ENCODE measurements at places on chromosomes 7 and 10.

- no peak for DNase-seq
Observed at GRCh38 chr7:117004899-117005298, 51.6 kb downstream of the ST7 start.

GRCh38 chr7:95636140-95636940 lies 40.0 kb upstream of the PDK4 start:
- no peak for DNase-seq

DNA sequence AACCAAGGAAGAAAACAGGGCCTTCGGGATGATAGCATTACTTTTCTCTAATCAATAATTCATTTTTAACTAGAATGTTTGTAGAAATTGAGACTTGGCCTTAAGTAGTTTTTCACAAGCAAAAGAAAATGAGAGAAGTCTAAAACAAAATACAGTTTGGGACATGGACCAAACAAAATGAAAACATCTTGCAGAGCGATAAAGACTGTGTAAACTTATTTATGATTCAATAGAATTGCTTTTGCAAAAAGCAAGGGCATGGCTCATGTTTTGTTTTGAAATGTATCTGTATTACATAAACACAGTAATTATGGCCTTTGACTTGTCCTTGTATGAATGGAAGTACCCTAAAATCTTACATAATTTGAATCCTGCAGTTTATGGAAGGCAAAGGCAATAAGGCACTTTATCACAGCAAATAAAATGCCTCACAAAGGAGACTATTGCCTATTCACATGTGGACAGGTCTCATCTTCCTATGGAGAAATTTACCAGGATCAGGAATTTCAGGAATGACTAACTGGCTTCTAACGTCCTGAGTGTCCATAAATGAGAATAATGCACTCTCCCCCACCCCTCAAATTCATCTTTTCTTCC lies 295.2 kb downstream of the PTEN start:
- DNase-seq = no peak

- DNase-seq = no peak
Observed at GRCh38 chr7:121187676-121188075, 141.1 kb upstream of the WNT16 start.

- DNase-seq = no peak
Observed at GRCh38 chr10:59909815-59910214, 3.5 kb upstream of the CCDC6 start.

DNA sequence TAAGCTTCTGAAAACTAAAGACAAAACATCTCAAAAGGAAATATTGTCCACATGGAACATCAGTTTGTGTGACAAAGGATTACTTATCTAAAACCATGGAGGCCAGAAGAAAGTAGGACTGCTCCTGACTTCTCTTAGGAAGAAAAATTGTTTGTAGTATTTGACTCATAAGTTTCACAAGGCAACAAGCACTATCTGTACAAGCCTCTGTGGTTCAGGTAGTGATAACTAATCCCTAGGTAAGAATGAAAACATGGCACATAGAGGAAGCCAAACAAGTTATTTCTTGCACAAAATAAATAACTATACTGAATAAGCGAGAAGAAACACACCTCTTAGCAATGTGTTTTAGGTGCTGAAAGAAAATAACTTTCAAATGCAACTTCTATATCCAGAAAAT lies 30.3 kb downstream of the TFPI2 start:
- no peak for DNase-seq

DNA sequence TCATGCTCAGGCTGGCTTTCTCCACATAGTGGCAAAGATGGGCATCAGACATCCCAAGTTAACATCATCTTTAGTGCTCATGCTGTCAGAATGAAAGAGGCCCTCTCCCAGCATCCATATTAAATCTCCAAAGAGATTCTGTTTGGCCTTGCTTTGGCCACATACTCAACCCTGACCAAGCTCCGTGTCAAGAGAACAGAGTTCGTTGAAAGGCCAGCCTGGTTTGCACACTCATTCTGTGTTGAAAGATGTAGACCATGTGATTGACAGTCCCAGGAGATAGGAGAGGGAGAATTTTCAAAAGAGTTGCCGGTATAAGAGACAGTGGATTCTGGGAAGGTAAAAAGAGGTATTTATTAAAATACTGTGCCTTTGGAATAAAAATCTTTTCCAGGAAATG lies 19.7 kb downstream of the MET start:
- no peak for DNase-seq

GRCh38 chr10:59830601-59831259 lies 75.6 kb downstream of the CCDC6 start:
- DNase-seq = no peak

DNA sequence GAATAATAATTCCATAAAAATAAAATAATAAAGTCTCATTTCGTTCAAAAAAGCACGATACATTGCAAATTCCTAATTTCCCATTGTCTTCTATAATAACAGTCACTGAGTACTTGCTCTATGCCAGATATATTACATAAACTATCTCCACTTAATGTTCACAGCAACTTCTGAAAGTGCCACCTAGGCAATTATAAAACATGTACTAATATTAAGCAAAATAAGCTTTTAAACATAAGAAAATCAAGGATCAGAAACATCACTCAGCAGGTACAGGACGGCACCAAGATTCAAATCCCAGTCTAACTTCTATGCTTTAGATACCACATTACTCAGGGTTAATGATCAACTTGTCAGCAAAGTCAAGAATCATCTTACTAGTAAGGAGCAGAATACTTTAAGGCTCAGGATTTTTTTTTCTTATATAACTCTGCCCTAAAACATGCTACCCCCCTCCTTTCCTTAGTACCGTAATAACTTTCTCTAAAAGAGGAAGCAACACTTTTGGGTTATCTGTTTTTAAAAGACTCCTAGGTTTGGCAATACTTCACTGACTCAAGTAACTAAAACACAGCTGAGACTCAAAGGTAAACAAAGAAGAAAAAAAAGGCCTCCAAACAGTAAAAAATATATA lies 51.3 kb downstream of the USP6NL start:
- DNase-seq = no peak

DNA sequence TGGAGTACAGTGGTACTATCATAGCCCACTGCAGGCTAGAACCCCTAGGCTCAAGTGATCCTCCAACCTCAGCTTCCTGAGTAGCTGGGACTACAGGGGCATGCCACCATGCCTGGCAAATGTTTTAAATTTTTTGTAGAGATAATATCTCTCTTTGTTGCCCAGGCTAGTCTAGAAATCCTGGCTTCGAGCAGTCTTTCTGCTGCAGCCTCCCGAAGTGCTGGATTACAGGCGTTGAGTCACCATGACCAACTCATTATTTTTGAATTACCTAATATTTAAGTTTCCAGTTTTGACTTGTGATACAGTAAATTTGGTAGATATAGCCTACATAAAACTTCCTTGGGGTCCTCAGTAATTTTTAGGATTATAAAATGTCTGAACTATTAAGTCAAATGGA lies 74.1 kb downstream of the RUNDC3B start:
- no peak for DNase-seq

DNA sequence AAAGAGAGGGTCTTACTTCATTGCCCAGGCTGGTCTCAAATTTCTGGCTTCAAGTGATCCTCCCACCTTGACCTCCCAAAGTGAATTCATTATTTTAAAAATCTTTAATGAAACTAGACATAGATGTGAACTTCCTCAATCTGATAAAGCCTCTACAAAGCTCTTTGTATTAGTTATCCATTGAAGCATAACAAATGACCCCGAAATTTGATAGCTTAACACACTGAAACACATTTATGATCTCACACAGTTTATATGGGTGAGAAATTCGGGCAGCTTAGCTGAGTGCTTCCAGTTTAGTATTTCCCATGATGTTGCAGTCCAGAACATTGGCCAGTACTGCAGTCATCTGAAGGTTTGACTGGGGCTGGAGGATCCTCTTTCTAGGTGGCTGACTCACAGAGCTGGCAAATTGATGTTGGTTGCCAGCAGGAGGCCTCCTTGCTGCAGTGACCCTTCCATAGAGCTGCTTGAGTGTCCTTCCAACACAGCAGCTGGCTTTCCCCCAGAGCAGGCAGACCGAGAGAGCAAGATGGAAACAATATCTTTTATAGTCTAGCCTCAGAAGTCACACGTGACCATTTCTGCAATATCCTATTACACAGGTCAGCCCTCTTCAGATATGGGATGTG lies 16.6 kb upstream of the WNT8B start:
- DNase-seq = no peak

DNA sequence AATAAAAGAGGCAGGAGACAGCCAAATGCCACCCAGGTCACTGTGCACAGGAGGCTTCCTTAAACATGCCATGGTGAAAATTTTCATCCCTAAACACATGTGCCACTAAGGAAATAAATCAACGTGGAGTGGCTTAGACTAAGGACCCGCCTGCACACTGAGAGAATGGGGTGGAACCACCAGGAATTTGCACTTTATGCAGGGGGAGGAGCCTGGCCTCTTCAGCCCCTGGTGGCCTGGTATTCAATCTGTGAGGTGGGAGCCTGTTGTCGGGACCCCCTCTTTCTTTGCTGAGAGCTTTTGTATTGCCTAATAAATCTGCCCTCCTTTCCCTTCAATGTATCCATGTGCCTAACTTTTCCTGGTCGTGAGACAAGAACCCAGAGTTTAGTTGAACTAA lies 204.6 kb upstream of the NRP1 start:
- DNase-seq = no peak

- no peak for DNase-seq
Observed at GRCh38 chr10:63683686-63684085, 162.5 kb downstream of the REEP3 start.

DNA sequence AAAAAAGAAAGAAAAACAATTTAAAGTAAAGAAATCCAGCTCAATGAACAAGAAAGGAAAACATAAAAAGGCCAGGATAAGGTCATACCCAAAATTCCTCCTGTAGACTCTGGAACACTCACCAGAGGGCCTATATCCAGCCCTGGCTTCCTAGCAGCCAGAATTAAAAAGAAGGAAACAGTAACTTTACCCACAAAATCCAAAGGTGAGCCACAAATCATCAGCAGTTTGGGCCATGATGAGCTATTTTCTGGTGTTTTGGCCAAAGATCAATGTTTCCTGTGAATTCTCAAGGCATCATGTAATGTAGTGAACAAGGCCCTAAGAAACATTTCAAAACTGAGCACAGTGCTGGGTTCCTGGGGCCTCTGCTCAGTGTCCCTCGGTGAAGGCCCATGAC lies 87.8 kb downstream of the LARP4B start:
- no peak for DNase-seq

DNA sequence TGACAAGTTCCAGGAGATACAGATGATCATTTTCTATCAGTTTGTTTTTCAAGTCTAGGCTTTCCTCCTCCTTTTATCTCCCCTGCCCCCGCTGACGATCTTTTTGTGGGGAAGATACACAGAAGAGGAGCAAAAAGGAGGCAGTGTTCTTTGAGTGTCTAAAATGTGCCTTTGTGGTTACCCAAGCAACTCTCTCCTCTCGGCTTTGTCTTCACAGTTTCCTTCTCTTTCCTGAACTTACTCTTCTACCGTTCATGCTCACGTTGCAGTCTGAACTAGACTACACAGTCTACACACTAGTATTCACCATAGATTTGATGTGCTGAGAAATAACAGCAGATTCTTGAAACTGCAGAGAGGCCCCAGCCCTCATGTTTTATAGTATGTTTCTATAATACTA lies 23.6 kb downstream of the CEP41 start:
- no peak for DNase-seq

- DNase-seq = no peak
Observed at GRCh38 chr10:76012716-76013327, 581.4 kb downstream of the LRMDA start.

- no peak for DNase-seq
Observed at GRCh38 chr10:115525141-115525540, 432.0 kb downstream of the ATRNL1 start.

DNA sequence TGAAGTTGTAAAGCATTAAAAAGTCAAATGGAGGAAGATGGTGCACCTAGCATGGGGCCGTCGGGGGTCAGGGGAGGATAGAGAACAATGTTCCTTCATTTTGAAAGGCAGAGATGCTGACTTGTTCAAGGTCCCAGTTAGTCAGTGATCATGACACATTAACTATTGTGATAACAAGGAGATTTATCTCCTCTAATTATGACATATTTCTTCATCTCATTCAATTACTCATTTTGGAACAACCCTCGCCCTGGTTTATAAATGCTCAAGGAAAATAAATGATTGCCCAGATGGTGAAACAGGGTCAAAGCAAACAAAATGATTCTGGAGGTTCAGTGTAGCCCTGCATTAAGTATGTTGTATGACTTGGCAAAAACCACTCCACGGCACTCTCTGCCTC lies 106.2 kb downstream of the ITIH5 start:
- DNase-seq = no peak
